ENCODE measurements at places on chromosomes 12 and 14. TPM values are rescaled to one million over a fixed set of nuclear protein-coding genes. Genes with fewer than 3 reads are reported as not detected.

DNA sequence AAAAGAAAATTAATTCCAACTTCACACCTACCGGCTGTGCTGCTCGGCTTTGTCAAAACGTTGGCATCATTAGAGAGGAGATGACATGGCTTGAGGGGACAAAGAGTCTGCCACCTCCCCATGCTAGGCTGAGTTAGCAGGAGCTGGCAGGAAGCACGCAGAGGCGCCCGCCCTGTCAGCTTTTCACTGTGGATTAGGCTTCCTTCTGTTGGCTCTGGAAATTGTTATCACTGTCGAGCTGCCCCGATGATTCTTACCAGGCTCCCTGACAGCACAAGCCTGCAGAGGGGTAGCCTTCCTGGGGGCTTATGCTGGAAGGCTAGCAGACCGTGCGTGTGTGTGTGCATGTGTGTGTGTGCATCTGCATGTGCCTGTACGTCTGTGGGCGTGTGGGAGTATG is 490.9 kb upstream of the TBX3 start:
- DNase-seq, result no peak
- no peak overlapping the region for H3K27ac ChIP-seq
- H3K27me3 ChIP-seq, result no peaks in the 10 kb centered on the region
- H3K36me3 ChIP-seq, result no peaks in the 10 kb centered on the region
- H3K4me1 ChIP-seq, result no peaks in the 10 kb centered on the region

- no peak overlapping the region for H3K4me3 ChIP-seq
- no peaks in the 10 kb centered on the region for H3K27me3 ChIP-seq
- no peaks in the 10 kb centered on the region for H3K4me1 ChIP-seq
- no peak overlapping the region for H3K27ac ChIP-seq
- no peak for DNase-seq
These were observed 1599.6 kb upstream of the TMEM132C start for GRCh38 chr12:126667339-126667738.

- no peak overlapping the region for H3K27ac ChIP-seq
- H3K27me3 ChIP-seq, result no peaks in the 10 kb centered on the region
- no peaks in the 10 kb centered on the region for H3K36me3 ChIP-seq
- H3K4me3 ChIP-seq, result no peak overlapping the region
- H3K4me1 ChIP-seq, result no peaks in the 10 kb centered on the region
These were observed 32.8 kb downstream of the HVCN1 start for GRCh38 chr12:110656071-110656655.

- H3K27ac ChIP-seq, result no peak overlapping the region
- H3K27me3 ChIP-seq, result no peaks in the 10 kb centered on the region
- peaks cover 79% of the 10 kb centered on the region for H3K4me1 ChIP-seq
- no peak for DNase-seq
- no peaks in the 10 kb centered on the region for H3K36me3 ChIP-seq
- no peak overlapping the region for H3K4me3 ChIP-seq
These were observed 20.4 kb downstream of the ACVR1B start for GRCh38 chr12:51971679-51972421.

- no peaks in the 10 kb centered on the region for H3K4me1 ChIP-seq
- no peak overlapping the region for H3K4me3 ChIP-seq
- H3K27ac ChIP-seq, result no peak overlapping the region
- H3K27me3 ChIP-seq, result no peaks in the 10 kb centered on the region
- DNase-seq, result no peak
These were observed 177.9 kb downstream of the RBM19 start for GRCh38 chr12:113788020-113788856.

DNA sequence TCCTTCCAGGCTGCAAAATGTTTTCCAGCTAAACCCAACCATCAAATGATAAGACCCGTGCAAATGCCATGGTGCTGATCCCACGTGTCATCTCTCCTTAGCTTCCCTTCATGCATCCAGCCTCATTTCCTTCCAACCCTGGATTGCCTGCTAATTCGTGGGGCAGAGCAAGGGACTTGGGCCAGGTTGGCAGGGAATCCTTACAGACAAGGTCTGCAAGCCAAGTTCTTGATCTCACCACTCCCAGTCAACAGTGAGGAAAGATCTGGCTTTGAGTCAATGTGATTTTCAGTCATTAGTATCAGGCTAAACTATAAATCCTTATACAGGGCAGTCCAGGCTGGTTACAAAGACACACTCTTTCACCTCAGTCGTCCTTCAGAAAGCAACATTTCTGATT is 150.9 kb downstream of the ANO2 start:
- DNase-seq, result peak; percentile 82
- no peak overlapping the region for H3K4me3 ChIP-seq
- no peaks in the 10 kb centered on the region for H3K36me3 ChIP-seq
- H3K4me1 ChIP-seq, result peaks cover 7% of the 10 kb centered on the region
- no peak overlapping the region for H3K27ac ChIP-seq

DNA sequence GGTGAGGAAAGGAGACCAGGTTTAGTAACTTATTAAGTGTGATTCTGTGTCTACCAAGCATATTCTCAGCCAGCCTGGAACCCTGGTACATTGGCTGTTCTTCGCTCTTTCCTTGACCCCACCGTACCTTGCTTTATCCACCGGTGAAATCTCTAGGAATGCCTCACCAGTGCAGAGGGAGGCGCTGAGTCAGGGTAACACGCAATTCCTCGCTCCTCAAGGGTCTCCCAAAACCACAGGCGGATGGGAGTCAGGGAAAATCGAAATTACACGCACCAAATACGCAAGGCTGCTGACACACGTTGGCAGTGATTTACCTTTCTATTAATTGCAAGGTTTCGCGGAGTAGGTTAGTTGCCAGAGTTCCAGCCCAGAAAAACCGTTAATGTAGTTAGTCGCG is 845 bp downstream of the L3HYPDH start:
- no peaks in the 10 kb centered on the region for H3K27me3 ChIP-seq
- H3K27ac ChIP-seq, result peak overlapping the region; percentile 90
- DNase-seq, result peak; percentile 16
- H3K4me1 ChIP-seq, result peaks cover 50% of the 10 kb centered on the region
- peak overlapping the region; percentile 94 for H3K4me3 ChIP-seq
- no peaks in the 10 kb centered on the region for H3K36me3 ChIP-seq

Gene TMEM132C
- 8.2 TPM for total RNA-seq

Gene KRT74
- total RNA-seq, result not detected

Gene OVCH1
- total RNA-seq, result 0.52 TPM

Gene DPPA3
- total RNA-seq, result not detected

Gene P2RX7
- 1.0 TPM for total RNA-seq

Gene PIP4K2C
- 12.2 TPM for total RNA-seq

Gene IPO8
- total RNA-seq, result 15.8 TPM

Gene SPTLC2
- 4.9 TPM for total RNA-seq

Gene GLT8D2
- 0.99 TPM for total RNA-seq

Gene AJUBA
- total RNA-seq, result 19.5 TPM

Measured in body of pancreas (tissue), 4 donors.